ENCODE measurements at places on chromosomes 6 and 20. TPM values are rescaled to one million over a fixed set of nuclear protein-coding genes. Genes with fewer than 3 reads are reported as not detected.
A peak's percentile ranks its signal among the peaks of the same experiment; 100 is the strongest.

Gene SIRPA
- total RNA-seq: 10.6 TPM

Gene SALL4
- not detected for total RNA-seq

Gene LRRN4
- not detected for total RNA-seq

Gene ECT2L
- total RNA-seq: not detected

Gene SLC25A27
- total RNA-seq: 1.4 TPM

Gene TBC1D20
- total RNA-seq: 21.6 TPM

Gene UST
- 11.7 TPM for total RNA-seq

Gene FAM209B
- total RNA-seq: not detected

- DNase-seq: no peak
Observed at GRCh38 chr6:118705544-118706491, 54.4 kb upstream of the CEP85L start.

GRCh38 chr6:22642254-22642653 lies 72.9 kb downstream of the HDGFL1 start:
- no peak for DNase-seq

DNA sequence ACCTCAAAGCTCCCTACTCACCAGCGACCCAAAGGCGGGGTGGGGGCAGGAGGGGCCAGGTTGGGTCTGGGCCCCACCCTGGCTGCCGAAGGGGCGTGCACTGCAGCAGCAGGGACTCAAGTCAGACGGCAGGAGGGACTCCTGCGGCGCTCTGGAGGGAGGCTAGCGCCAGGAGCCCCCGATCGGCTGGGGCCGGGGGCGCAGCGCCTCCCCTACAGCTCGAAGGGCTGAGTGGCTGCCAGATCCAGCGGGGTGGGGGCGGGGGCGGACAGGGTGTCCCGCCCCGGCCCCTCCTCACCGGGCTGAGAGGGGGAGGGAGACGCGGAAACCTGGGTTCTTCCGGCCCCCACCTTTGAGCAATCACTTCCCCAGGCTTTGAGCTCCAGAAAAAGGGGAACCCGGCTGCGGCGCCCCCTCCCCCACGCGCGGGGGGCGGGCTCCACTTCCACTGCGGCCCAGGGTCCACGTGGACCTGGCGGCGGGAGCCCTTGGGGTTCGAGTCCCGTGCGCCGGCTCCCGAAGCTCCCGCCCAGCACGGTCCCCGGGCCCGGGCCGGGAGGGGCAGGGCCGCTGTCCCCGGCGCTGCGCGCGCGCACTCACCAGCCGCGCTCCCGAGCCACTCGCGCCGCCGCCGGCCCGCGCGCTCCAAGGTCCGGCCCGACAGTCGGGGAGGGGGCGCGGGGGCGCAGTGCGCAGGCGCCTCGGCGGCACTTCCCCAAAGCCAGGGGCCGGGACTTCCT lies at the start of gene RGS19:
Gene RGS19 (minus strand): TSS at position 246 of the 740 bp plus-strand sequence. CDS start 2,632 bp downstream, outside the sequence.
- peak; percentile 52 for DNase-seq

DNA sequence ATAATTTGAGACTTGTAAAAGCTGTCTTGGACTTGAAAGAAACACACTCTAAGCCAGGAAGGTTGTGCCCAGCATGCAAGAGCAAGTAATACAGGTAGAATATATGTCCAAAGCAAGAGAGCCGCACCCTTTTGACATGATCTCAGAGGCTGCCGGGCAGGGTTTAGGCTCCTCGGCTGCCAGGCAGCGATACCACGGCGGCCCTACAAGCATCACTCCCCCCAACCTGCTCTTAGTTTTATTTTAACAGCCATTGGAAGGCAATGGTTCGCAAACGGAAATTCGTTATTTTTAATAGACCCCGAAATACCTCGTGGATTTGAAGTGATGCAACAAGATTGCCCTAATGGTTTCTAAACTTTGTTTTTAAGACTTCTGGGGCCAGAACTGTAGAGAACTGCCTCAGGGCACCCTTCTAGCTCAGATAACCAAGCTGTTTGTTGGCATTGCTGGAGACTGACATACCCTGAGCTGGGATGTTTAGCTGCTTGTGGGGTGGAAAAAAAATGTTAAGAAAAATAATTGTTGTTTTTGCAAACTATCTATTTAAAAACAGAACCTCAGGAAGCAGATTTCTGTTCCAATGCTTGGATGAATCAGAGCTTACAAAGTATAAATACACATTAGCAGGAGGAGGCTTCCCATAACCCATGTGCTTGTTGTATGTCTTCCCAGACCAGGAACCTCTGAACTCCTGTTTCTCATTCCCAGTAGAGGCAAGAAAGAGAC lies 39.0 kb downstream of the JAG1 start:
- DNase-seq: peak; percentile 58

DNA sequence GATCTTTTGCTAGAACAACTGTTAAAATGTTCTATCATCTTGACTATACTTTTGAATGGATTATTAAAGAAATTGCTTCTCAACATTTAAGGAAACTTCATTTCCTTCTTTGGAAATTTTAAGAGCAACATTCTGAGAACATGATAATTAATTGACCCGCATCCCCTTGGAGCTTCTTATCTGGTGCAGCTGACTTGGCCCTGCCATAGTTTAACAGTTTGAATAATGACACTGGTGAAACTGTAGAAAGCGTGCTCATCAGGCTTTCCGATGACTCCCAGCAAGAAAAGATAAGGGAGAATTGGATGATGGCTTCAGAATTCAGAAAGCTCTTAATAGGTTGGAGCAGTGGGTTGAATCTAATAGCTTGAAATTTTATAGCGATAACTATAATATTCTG lies 38.1 kb downstream of the SNX9 start:
- no peak for DNase-seq

DNA sequence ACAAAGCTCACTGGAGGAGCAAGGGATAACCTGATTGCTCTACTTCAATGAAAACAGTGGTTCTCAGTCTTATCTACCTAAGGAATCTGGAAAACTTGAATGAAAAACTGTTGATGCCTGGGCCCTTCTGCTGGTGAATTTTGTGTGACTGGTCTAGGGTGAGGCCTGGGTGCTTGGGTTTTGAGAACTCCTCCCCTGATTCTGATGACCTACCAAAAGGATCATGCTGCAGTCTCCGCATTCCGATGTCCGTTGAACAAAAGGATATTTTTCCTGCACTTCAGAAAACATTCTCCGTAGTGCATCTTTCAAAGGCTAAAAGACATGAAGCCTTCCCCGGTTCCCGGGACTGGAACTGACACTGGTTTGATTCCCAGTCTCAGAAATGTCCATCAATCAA lies 157.9 kb downstream of the SYNDIG1 start:
- no peak for DNase-seq

- no peak for DNase-seq
Observed at GRCh38 chr6:168338777-168339176, 19.2 kb upstream of the DACT2 start.

DNA sequence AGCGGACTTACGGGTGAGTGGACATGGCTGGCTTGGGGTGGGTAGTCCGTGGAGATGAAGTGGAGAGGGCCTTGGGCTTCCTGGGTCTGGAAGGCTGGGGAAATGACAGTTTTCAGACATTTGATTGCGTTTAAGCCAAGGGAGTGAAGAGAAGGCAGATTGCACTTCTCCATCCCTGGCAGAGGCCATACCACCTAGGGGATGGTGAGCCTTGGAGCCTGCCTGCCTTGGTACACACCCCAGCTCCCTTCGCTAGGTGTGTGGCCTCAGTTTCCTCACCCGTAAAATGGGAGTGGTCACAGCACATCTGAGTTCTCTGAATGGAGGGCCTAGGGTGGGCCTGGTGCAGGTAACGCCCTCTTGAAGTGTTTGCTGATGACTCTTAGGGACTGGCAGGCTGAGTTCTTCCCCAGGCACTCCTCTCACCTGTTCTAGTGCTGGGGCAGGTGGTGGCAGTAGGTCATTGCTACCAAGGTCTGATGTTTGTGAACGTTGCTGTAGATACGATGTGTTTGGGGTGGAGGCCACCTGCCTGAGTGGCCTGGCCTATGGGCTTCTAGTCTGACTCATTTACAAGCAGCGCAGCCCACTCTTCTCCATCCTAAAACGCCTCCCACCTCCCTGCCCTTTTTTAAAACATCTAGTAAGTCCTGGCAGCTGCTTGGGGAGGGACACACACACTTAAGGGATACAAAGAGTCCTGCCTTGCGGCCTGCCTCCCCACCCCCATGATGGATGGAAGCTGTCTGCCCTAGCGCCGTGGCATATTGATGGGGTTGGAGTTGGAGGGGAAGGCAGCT lies 2.3 kb downstream of the RBM38 start:
- no peak for DNase-seq

DNA sequence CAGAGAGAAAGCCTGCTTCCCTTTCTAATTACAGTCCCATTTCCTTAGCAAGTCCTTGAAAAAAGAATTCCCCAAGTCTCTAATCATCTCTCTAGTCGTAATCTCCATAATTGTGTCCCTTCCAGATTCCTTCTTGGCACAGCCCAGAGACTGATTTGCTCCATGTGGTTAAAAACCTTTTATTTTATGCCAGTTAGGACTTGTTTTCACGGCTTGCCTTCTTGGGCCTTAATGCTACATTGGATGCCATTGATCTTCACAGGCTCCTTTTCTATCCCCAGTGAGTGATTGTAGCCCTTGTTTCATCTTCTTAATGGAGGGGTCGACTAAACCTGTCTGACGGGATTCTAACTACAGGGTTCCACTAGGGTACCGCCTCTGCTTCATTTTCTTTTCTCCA lies 650.6 kb upstream of the ARID1B start:
- no peak for DNase-seq

GRCh38 chr6:153172815-153173214 lies 41.7 kb upstream of the RGS17 start:
- no peak for DNase-seq

DNA sequence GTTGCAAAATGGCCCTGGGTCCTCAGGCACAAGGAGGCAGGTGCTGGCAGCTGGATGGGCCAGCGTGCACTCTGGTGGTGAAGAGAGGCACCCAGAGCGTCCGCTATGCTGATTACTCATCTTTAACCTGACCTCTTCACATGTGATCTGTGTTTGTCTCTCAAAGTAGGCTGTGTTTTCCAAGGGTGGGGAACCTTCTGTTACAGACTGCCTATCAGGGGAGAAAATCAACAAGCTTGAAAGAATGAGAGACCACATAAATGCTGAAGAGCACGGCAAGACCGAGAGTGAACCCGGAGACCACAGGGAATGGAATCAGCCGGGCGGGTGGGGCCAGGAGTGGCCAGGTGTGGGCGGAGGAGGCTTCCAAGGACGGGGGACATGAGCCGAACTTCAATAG lies 16.2 kb downstream of the BNIP5 start:
- DNase-seq: no peak

GRCh38 chr6:170444811-170445211 lies 108.3 kb downstream of the PSMB1 start:
- DNase-seq: no peak

GRCh38 chr20:24909861-24910260 lies 39.2 kb upstream of the CST7 start:
- DNase-seq: no peak

- DNase-seq: no peak
Observed at GRCh38 chr20:29123861-29124260, 2133.6 kb upstream of the DEFB115 start.

DNA sequence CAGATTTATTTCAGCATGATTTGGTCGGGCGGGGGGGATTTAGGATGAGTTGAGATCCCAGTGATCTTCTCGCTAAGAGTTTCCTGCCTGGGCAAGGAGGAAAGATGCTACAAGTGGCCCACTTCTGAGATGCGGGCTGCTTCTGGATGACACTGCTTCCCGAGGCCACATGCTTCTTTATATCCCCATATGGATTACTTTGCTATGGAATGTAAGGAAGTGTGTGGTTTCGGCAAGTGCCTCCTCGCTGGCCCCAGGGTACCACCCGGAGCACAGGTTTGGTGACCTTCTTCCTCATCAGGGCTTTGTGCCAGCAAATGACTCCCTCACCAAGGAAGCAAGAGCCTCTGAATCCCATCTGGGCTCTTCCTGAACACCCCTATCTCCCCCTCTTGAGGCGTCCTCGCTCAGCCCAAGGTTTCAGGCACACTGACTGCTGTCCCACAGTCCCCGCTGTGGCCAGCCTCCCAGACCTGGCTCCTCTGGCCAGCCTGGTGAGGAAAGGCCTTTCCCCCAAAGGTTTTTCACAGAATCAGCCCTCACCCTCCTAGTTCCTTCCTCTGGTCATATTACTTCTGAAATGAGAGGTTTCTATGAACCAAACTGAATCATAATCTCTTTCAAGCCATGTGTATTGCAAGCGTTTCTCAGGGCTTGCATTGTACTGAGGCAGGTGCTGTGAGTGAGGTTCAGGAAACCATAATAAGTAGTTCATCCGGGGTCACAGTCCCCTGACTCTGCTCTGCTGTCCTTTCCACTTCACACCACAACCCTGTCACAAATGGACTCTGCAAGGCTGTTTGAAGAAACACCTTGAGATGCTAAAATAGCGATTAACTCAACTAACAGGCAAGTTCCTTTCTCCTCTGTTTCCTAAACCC lies 41.7 kb upstream of the IL17A start:
- DNase-seq: no peak

DNA sequence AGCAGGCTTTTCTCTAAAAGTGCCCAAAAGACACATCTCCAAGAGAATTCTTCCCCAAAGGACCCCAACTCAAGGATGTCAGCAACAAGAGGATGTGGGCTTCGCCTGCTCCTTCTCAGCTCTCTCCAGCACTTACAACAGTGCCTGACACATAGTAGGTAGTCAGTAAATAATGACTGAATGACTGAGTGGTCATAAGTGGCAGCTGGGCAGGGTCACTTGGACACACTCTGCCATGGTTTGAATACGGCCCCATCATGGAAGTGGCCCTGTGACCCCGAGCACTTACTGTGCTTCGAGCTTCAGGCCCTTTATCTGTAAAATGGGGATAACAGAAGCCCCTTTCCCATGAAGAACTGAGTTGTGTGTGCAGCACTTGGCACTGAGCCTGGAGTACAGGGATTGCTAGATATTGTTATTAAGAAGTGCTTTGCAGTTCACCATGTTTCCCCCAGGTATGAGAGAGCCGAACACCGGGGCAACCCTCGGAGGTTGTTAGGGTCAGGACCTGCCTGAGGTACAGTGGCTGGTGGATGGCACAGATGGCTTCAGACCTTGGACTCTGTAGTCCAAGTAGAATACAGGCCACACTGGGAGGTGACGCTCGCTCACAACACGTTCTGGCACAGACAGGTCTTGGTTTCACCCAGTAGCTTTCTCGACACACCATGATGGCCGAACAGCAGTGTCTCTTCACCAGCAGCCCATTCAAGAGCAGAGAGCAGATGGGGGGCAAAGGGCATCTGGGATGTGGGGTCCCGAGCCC lies 56.0 kb downstream of the NOL4L start:
- no peak for DNase-seq

- DNase-seq: no peak
Observed at GRCh38 chr6:154516276-154516675, 5.8 kb upstream of the CNKSR3 start.

DNA sequence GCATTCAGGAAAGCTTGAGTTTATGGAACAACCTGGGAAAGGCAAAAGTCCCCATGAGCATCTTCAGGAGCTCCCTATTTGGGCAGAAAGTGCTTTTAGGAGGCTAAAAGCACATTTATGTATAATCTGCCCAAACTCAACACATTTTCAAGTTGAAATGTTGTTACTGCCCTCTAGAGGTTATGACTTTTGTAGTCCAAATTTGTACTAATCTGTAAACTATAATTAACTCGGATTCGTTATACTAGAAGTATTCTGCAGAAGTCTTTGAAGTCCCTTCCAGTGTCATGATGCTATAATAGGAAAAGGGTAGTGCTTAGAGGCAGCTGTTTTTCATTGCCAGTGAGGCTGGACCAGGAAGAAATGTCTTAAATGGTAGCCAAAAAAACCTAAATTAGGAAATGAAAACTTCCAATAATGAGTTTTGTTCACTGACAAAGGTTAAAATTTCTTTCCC lies 44.8 kb upstream of the EMILIN3 start:
- DNase-seq: no peak

All from H4 (cell line).